ENCODE measurements at places on chromosomes 5 and 9.

DNA sequence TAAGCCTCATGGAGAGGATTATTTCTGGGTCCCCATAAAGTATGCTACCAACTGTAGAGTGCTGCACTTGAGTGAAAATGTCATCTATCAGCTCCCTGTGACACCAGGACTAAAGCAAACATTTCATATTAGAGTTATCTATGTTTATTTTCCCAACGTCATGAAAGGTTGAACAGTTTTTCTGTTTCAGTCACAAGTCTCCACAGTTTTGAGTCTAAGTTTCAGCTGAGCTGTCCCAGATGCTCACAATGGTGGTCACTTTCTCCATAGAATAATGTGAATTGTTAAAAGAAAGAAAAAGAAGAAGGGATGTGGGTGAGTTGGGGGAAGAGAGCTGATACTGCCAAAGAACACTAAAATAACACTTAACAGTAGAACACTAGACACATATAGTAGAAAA, 126.3 kb upstream of the C9orf72 start:
- DNase-seq, result no peak

- DNase-seq, result no peak
These were observed 1711.9 kb upstream of the CDH9 start for GRCh38 chr5:28750251-28750650.

DNA sequence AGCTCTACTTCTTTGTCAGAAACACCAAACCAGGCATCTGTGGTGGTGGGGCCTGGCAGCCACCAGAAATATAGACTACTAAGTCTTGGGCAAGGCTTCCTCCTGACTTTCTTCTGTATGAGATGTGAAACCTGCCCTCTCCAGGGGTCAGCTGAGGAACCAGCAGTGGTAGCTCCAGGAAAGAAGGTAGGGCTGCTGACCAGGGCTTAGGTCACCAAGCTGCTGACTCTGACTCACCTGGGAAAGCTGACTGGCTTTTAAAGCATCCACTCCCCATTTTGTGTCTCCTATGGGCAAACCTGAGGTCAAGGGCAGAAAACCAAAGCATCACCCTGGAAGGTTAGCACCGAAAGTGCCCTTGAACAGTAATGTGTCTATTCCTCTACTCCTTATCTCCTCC, 10.4 kb upstream of the SH3TC2 start:
- DNase-seq, result no peak

- no peak for DNase-seq
These were observed 623.1 kb downstream of the LRRC70 start for GRCh38 chr5:63201738-63202137.

DNA sequence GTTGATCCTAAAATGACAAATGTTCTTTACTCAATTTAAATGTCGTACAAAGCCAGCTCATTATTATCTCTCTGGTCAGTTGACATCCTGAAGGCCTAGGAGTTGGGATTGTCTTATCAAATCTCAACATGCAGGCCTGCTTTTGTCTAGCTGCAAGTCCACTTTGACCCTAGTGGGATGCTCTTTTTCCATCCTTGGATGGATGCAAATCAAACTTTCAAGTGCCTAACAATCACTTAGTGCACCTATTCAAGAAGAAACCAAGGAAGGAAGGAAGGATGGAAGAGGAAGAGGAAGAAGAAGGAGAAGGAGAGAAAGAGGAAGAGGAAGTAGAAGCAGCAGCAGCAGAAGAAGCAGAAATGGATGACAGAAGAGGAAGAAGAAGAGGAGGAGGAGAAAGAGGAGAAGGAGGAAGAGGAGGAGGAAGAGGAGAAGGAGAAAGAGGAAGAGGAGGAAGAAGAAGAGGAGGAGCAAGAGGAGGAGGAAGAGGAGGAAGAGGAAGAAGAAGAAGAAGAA, 109.6 kb downstream of the PIK3R1 start:
- DNase-seq, result no peak

DNA sequence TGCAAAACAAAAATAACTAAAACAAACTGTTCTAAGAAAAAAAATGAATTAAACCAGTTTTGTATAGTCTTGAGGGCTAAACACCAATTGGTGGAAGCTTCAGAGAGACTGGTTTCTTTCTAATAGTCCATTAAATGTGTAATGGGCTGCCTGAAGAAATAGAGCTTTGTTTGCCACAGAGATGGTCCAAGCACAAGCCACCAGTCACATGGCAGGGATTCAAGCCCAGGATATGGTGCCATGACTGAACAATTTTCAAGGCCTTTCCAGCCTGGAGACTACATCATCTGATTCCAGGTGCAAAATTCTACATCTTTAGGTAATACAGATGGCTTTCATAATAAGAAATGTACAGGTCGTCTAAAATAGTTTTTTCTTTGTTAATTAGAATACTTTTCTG, 355.3 kb downstream of the NR2F1-AS1 start:
- no peak for DNase-seq

- DNase-seq, result no peak
These were observed 99.8 kb downstream of the RALGPS1 start for GRCh38 chr9:127014216-127014909.

GRCh38 chr9:83061990-83062650, 822 bp downstream of the RASEF start:
- no peak for DNase-seq

- DNase-seq, result no peak
These were observed 77.3 kb downstream of the LRSAM1 start for GRCh38 chr9:127528422-127529251.

GRCh38 chr9:82436475-82436874, 447.9 kb downstream of the SPATA31D1 start:
- no peak for DNase-seq

DNA sequence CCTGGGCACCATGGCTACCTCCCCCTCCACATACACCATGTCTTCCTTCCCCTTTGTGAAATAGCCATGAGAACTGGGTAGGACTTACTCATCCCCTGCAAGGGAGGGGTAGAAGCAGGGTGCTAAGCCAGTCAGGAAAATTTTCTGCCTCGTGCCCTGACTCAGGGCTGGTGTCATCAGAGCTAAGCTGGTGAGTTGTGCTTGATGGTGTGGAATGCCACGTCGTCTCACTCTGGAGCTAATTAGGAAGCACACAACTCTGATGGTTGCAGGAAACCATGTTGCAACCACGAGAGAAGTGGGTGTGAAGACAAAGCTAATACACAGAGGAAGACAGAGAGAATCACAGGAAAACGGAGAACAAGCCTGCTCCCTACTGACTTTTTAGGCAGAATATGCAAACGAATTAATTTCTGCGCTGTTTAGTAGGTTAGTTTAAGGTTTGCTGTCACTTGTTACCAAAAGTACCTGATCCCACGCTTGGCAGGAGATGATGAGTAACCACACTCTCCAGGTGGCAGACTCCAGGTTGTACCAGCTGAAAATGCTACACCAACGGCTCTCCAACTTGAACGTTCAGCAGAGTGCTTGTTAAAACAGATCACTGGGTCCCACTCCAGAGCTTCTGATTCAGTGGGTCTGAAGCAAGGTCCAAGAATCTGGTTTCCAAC, 54.5 kb downstream of the STK10 start:
- DNase-seq, result peak; percentile 85

DNA sequence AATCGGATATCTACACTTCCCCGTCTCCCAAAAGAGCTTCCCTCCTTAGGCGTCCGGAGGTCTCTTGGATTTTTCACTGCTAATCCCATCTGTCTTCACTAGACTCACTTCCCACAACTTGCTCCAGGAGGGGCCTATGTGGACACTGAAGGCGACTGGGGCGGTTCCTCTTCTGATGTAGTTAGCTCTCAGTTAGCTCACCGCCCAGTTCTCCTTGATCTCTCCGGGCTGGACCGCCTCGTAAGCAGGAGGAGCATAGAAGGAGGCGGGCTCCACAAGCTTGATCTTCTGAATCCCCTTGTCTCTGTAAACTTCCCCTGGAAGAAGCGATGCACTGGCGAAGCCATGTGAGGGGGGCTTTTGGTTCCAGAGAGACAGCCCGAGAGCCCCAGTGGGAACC, 112.0 kb upstream of the SELENOP start:
- DNase-seq, result no peak

DNA sequence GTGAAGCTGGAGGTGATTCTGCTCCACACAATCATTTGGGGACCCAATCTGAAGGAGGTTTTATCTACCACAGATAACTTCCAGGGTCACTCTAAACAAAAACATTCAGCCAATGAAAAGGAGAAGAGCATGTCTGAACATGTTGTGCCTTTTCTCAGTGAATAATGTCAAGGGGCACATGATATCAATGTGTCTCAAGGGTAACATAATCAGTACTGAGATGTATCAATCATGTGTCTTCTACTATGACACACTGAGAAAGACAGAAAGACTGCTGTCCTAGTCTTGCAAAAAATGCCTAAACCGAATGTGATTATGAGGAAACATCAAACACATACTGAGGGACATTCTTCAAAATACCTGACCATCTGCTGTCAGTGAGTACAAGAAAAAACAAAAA, 25.4 kb upstream of the RASA1 start:
- DNase-seq, result no peak

DNA sequence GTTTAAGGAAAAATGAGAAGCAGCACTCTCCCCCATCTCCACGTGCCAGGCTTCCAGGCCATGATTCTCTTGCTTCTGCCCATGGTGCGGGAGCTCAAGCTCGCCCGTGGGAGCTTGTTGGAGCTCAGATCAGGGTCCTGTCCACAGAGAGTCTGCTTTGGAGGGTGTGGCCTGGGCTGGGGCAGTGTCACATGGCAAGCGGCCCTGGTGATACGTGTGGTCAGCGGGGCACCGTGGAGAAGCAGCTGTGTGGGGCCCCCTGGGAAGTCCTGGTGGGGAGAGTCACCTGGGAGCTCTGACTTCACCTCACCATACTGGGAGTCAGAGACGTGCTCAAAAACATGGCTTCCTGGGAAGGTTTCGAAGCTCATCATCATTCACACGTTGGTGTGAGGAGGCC, 275.3 kb downstream of the GADD45G start:
- peak; percentile 6 for DNase-seq

GRCh38 chr5:91158011-91158410, 225.1 kb downstream of the ARRDC3 start:
- DNase-seq, result no peak

- no peak for DNase-seq
These were observed 1748.2 kb downstream of the EFNA5 start for GRCh38 chr5:105922574-105922973.

- no peak for DNase-seq
These were observed 974 bp upstream of the SLC12A2 start for GRCh38 chr5:128082551-128083032.

DNA sequence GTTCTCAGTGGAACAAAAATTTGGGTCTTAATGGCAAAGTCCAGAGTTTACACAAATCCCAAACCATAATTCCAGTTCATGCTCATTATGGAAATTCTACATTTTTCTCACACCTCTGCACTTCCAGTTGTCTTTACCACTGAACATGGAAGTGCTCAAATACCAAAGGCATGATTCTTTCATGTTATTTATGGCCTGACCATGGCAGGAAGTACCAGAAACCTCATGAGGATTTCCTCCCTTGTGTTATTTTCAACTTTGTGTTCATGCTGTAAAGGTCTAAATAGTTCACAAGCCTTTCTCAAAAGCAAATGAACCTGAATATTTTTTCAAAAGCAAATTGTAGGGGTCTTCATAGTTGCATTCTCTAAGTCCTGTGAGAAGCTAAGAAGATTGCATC, 82.0 kb upstream of the ITGA1 start:
- no peak for DNase-seq

- no peak for DNase-seq
These were observed 27.1 kb downstream of the NKD2 start for GRCh38 chr5:1035421-1036405.

- DNase-seq, result peak; percentile 30
These were observed 93.6 kb upstream of the TLE4 start for GRCh38 chr9:79477955-79478771.

DNA sequence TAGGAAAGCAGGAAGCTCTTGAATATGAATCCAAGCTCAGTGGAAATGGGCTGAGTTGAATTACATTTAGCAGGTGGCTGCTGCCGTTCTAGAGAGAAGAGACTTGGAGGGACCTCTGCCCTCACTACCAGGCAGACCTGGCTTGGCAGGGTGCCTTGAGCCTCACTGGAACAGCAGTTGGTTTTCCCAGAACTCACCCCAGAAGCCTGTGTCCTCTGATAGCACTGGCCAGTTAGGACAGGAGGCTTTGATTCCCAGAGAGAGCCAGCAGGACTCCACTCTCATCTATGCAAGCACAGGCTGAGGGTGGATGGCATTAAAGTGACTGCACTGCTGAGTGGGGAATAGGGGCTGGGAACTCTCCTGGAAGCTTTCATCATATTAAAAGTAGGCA, 54.8 kb downstream of the PWWP2A start:
- DNase-seq, result no peak

DNA sequence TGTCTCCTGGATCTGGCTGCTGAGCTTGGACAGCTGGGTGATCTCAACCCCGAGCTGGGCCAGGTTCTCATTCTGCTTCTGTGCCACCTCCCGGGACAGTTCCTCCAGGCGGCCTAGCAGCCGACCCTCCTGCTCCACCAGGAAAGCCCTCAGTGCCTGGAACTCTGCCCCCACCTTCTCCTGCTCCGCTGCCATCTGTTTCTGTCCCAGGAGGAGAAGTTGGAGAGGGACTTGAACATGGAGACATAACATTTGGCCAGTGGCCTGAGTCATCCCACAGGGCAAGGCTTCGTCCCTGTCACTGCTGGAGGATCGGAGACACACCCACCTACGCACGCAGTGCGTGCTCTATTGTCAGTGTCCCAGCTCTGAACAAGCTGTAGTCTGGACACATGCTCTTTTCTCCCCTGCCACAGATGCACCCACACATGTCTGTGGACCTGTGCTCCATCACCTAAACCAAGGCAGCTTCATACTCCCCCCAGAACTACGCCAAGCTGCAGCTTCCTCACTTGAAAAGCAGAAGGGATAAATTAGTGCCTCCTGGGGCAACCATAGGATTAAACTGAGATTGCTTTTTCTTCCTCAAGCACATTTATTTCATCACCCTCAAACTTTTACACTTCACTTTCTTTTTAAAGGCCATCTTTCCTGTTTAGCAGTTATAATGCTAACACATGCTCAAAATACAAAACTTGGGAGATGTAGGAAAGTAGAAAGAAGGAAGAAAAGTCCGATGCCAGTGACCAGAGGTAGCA, 4.9 kb downstream of the TRIM7 start:
- no peak for DNase-seq

DNA sequence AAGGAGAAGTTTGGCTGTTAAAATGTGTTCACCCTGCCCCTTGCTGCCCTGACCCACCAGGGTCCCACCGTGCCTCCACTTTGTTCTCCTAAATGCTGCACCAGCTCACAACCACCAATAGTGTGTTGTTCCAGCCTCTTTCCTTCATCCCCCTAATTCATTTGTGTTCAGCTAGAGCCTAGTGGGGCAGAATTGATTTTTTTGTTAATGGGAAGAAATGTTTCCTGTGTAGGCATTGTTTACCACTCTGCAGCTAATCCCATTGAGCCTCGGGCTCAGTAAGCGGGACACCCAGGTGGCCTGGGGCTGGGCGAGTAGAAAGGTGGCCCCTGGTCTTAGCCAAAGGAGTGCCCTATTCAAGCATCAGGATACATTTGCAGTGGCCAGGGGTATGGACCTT, 127.6 kb downstream of the MVB12B start:
- no peak for DNase-seq

GRCh38 chr5:59330680-59331079, 562.8 kb downstream of the PDE4D start:
- DNase-seq, result no peak

- no peak for DNase-seq
These were observed 60.6 kb downstream of the ENTREP1 start for GRCh38 chr9:69385581-69386033.

GRCh38 chr9:106897751-106898150, 34.8 kb downstream of the ZNF462 start:
- DNase-seq, result no peak

Measured in activated CD4-positive, alpha-beta memory T cell treated with anti-CD3 and anti-CD28 coated beads for 36 hours (primary cell).